ENCODE measurements at places on chromosomes 5 and 9.

GRCh38 chr5:68533051-68533450, 317.5 kb downstream of the PIK3R1 start:
- no peak for DNase-seq

GRCh38 chr9:122088880-122089706, 4.0 kb downstream of the TTLL11 start:
- DNase-seq, result no peak

- no peak for DNase-seq
Measured at GRCh38 chr9:76906647-76906975, 697 bp upstream of the PRUNE2 start.

- DNase-seq, result no peak
Measured at GRCh38 chr5:142683881-142684505, 1.9 kb downstream of the FGF1 start.

DNA sequence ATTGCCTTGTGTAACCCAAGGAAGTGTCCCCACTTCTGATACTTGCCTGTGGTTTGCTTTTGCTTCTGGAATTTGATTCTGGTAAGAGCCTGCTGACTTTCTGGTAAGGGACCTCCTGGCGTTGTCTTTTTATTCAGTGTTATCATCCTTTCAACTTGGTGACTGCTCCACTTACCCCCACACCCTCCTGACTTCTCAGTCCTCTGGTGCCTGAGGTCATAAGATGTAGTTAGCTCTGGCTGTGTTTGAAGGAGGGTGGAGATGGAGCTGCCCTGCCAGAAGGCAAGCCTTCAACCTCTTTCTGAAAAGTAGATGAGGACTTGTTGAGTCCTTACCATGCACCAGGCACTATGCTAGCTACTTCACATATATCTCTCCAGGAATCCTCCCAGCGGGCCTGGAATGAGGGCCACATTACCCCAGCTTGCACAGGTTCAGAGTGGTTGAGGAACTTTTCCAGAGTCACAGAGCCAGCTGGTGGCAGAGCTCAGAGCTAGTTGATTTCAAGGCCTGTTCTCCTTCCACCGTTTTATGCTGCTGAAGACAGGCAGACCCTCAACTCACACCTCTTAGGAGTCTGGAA, 45.2 kb upstream of the PITX1 start:
- DNase-seq, result no peak

GRCh38 chr5:136309932-136310598, 55.3 kb downstream of the TRPC7 start:
- no peak for DNase-seq

- no peak for DNase-seq
Measured at GRCh38 chr9:101566904-101567724, 27.7 kb downstream of the PPP3R2 start.

DNA sequence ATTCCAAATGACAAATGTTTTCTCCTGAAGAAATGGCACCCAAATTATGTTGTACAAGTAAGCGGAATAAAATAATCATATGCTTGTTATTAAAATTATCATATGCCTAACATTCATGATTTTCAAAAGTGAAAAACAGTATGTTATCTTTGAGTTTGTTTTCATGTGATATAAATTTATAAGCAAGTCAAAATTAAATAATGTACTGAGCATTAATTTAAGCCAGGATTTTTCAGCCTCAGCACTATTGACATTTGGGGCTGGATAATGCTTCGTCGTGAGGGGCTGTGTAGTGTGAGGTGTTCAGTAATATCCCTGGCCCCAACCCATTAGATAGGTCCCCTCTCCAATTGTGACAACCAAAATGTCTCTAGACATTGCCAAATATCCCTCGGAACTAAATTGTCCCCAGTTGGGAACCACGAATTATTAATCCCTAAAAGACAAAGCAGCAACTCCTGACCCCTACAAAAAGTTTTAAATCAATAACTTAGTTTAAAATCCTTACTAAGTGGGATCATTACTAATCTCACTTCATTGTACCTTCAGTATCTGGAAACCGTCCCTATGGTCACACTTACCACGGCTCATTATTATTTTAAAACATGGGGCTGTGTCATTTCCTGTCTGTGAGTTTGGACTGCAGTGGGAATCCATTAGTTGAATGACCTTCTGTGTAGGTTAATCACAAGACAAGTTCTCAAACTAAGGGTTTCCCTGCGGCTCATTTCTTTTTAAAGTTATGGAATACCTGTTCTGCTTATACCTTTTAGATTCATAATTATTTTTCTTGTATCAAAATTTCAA, 1.3 kb upstream of the NNT start:
- DNase-seq, result no peak

DNA sequence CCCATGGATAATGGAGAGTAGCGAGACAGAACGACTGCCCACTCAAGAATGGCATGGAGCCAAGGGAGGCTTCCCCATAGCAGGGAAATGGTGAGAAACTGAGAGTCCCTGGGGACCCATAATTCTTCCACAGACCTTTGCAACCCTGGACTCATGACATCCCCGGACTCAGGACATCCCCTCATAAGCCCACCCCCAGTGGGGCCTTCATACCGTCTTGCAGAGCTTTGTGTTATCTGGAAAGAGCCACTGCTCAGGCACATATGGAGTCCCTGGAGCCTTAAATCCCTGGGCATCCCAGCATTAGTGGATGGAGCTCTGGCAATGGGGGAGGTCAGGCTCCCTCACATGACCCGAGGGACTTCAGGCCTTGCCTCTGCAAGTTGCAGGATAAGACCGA, 865.4 kb upstream of the ARRDC3 start:
- no peak for DNase-seq

- no peak for DNase-seq
Measured at GRCh38 chr5:35880156-35880555, 23.5 kb downstream of the IL7R start.

DNA sequence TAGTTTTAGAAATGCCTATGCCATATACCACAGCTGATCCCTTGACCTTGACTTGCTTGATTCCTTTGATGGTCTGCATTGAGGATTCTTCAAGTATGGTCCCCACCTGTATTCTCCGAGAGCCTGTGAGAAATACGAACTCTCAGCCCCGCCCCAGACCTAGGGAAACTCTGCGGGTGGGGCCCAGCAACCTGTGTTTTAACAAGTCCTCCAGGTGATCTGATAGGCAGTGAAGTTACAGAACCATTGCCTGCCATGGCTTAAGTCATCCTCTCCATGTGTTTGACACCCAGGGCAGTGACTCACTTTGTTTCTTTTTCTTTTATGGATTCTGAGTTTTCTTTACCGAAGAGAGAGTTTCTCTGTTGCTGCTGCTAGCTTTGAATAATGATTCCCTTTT, 18.5 kb downstream of the FRMPD1 start:
- DNase-seq, result no peak

DNA sequence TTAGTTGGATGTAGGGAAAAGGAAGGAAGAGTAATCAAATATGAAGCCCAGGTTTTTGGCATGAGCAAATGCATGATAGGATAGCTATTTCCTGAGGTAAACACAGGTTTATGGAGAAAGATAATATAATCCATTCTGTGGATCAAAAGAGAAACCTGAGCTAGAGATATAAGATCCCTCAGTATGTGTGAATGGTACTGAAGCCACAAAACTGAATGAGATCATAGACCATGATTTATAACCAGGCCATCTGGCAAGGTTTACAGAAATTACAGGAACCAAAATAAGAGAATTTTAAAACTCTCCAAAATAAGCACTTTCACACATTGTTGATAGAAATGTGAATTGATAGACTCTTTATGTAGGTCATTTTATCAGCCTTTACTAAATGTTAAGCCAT, 28.7 kb upstream of the ECM2 start:
- no peak for DNase-seq

DNA sequence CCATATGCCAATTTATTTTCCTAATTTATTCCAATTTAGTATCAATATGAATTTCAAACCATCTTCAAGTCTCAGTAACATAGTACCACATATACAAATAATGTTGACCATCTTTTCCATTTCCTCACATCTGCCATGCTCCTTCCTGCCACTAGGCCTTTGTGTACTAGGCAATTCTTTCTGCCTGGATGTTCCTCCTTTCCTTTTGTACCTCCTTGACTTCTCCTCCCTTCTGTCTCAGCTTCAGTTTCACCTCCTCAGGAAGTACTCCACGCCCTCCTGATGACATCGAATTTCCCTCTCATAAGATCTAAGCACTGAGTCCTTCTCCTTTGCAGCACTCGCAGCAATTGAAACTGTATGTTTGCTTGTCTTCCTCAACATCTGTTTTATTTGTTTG, 53.9 kb downstream of the MEF2C start:
- no peak for DNase-seq

GRCh38 chr9:136970361-136970760, 6.9 kb upstream of the PTGDS start:
- DNase-seq, result no peak

- no peak for DNase-seq
Measured at GRCh38 chr9:6367128-6367890, 39.1 kb downstream of the TPD52L3 start.

DNA sequence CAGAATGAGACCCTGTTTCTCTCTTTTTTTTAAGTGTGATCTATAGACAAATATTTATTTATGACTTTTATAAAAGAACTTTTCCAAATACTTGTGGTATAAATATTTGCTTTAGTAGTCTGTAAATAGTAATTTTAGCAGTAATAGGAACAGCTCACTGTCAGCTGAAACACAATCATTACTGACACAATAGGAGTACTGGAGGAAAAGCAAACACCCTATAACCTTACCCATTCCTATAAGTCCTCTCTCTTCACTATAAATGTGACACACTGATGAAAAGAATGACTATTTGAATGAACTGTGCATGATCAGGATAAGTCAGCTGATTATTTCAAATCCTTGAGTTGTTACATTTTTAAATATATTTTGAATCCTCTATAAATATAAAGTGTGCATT, 72.4 kb downstream of the CDH12 start:
- no peak for DNase-seq

DNA sequence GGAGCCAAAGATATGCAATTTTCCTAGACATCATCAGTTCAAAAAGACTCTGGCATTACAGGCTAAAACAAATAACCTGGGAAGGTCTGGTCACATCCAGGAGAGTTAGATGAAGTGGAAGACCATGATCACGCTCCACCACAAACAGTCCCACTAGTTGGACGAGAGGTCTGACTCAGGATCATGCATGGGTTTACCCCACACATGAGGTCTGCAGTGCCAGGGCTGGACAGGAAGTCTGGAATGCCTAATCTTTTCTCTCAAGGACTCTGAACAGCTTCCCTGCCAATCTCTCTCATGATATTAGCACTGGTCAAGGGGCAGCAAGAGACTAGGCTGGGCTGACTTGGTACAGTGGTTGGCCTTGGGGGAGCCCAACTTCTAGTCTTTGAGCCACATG, 7.1 kb downstream of the PRUNE2 start:
- no peak for DNase-seq

DNA sequence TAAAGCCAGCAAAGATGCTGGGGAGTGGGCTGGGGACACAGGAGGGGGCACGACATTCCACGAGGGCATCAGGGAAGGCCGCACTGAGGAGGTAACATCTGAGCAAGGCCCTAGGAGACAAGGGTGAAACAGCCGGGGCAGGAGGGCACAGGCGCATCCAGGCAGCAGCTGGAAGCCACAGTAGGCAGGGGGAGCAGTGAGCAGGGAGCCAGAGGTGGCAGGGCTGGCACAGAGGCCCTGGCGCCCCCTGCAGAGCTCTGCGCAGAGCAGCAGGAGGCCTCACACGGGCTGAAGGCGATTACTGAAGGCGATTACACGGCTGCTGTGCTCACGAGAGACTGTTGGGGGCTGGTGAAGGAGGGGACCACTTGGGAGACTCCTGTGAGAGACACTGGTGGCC, 15.4 kb downstream of the LMAN2 start:
- no peak for DNase-seq

GRCh38 chr9:111898331-111899096, 1.9 kb downstream of the UGCG start:
- DNase-seq, result no peak

DNA sequence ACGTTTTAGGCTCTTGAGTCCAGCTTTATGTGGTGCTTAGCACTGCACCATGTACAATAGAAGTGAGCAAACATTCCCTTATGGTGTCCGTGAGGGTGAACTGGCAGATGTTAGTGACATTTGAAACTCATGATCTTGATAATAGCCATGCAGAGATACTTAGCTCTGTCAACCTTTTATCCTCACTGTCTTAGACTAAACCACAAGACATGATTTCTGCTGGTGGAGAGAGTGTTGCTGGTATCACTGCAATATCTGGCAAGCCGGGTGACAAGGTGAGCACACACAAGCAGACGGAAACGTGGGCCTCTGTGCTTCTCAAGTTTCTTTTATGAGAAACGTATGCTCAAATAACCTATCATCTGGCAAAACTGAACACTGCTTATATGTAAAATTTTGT, 68.4 kb downstream of the CAST start:
- DNase-seq, result no peak

DNA sequence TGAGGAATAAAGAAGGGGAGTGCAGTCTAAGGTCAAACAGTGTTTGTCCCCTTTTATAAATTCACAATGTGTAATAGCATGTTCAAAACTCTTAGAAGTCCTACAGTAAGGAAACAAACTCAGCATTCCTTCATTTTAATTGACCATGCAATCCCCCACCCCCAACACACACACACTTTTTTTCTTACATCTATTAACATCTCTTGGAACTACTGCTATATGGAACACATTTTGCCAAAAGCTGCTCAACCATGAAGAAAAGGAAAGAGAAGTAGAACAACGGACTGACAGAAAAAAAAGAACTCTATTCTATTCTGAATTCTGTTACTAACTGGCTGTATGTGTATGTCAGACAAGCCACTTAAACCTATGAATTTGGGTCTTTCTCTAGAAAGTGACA, 2.8 kb upstream of the CTNNAL1 start:
- no peak for DNase-seq

GRCh38 chr5:168649306-168649705, 70.1 kb upstream of the PANK3 start:
- no peak for DNase-seq

DNA sequence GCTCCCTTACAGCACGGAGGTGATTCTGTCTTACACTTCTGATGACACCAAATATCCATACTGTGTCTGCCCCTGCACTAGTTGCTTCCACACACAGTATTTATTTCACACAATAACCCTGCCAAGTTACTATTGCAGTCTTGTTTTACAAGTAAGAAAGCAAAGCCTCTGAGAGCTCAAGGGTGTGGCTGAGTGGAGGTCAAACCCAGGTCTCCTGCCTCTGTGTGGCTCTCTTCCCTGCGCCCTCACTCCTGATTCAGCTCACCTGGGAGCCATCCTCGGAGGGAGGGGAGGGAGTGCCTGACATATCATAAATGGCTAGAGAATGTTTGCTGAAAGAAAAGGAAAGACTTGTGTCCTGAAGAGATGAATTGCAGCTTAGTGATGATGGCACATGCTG, 41.0 kb downstream of the MVB12B start:
- DNase-seq, result no peak

DNA sequence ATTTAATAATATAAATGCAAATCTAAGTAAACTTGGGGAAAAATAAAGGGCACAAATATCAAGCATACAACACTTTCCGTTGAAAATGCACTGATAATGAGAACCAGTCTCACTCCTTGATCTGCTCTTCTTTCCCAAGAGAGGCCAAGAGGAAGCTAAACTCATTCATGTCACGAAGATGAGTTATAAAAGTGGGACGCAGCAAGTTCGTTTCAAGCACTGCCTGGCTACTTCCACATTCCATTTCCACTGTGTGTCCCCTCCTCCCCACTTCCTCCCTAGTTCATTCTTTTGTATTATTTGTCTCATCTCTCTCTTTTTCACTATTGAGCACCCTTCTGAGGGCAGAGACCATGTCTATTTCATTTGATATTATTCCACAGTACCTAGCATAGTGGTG, 158.1 kb downstream of the SLC24A2 start:
- DNase-seq, result no peak

- no peak for DNase-seq
Measured at GRCh38 chr9:29613773-29614172, 2040.5 kb upstream of the C9orf72 start.

Data from stimulated activated CD4-positive, alpha-beta T cell treated with anti-CD3 and anti-CD28 coated beads, Interleukin-1b, Interleukin-23, amount 100 ng/mL, for 4 hours (primary cell).